ENCODE measurements at places on chromosomes 5 and 9.

GRCh38 chr5:160750938-160751657, 100.9 kb downstream of the ATP10B start:
- no peak for DNase-seq

GRCh38 chr5:123220621-123221146, 131.6 kb downstream of the PRDM6 start:
- no peak for DNase-seq

- no peak for DNase-seq
Observed at GRCh38 chr9:133693116-133693515, 45.0 kb downstream of the SARDH start.

- DNase-seq = no peak
Observed at GRCh38 chr9:33381231-33381791, 21.1 kb downstream of the AQP7 start.

GRCh38 chr5:42397267-42397666, 26.0 kb upstream of the GHR start:
- no peak for DNase-seq

- DNase-seq = no peak
Observed at GRCh38 chr5:149849966-149850910, 94.4 kb downstream of the PDE6A start.

GRCh38 chr5:74693191-74693590, 8.2 kb downstream of the HEXB start:
- no peak for DNase-seq

GRCh38 chr9:37436540-37436939, 14.0 kb downstream of the GRHPR start:
- no peak for DNase-seq

- DNase-seq = no peak
Observed at GRCh38 chr5:62720031-62720441, 141.4 kb downstream of the LRRC70 start.

DNA sequence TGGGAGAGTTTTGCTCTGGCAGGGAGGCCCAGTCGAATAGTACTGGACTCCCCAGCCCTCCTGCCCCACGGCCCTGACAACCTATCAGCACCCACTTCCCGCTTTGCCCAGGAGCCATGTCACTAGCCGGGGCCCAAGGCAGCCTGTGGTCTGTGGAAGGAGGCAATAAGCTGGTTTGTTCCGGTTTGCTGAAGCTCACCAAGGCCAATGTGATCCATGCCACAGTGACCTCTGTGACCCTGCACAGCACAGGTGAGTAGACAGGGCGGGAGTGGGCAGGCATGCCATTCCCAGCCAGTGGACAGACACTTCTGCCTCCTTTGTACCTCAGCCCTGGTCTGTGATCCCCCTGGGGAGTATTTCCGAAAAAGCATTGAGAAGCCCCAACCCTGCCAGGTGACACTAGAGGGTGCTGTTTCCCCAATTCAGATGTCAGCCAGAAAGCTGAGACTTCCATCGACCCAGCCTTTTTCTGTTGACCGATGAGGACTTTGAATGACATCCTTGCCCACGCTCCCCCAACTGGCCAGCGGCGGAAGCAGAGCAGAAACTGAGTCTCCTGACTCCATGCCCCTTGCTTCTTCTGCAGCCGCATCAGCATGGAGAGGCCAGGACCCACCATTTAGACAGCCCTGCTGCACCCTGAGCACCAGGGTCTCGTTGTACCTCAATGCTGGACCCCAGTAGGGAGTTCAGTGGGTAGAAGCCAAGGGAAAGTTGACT, 9.6 kb downstream of the PCYOX1L start:
- DNase-seq = no peak
